Vagina (tissue), 2 donors: ENCODE measurements at places on chromosomes 2 and 18.
A peak's percentile ranks its signal among the peaks of the same experiment; 100 is the strongest.

DNA sequence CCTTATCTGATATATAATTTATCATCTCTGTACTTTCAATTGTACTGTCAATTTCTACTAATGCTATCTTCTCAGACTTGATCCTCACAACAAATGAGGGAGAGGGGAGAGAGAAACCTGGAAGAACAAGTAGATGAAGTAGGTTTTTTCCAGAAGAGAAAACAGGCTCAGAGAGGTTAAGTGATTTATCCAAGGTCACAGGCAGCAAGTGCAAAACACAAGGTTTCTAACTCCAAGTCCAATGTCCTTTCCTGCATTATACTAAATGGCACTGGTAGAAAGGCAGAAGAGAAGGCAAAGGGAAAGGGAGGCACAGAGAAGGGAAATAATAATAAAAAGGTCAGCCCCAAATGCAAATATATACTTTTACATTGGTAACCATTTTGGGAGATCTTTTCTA is 7.5 kb downstream of the MEX3C start:
- no peaks in the 10 kb centered on the region for H3K27me3 ChIP-seq
- no peak for DNase-seq
- peaks cover 74% of the 10 kb centered on the region for H3K4me1 ChIP-seq
- H3K36me3 ChIP-seq = no peaks in the 10 kb centered on the region
- no peak overlapping the region for H3K27ac ChIP-seq

DNA sequence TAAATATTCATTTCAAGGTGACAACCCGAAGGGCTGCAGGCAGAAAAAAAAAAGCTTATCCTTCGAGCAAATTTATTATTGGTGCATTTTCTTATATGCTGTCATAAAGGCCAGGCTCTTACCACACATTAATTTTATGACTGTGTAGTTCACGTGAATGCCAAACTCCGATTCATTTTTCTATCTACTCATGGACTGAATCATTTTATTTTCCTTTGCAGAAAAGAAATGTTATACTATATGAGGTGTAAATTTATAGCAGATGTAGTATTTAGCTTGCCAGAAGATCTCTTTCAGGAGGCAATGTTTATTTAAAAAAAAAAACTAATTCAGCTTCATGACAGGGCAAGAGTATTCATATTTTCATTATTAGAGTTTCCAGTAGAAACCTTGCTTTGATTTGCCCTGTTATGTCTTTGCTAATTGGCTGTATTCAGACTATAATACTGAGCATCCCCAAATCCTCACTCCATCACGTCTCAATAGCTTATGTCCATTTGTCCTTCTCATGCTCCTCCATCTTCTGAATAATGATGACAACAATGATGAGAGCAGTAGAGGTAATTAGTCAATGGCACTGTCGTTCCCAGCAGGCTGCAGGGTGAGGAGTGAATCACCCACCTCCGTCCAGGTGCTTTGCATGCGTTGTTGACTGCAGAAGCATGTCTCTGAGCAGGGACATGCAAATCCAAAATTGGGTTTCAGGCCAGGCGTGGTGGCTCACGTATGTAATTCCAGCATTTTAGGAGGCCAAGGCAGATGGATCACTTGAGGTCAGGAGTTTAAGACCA is 101.1 kb upstream of the RAB12 start:
- no peaks in the 10 kb centered on the region for H3K27me3 ChIP-seq
- no peaks in the 10 kb centered on the region for H3K4me1 ChIP-seq
- no peak overlapping the region for H3K27ac ChIP-seq
- H3K4me3 ChIP-seq = no peak overlapping the region
- no peaks in the 10 kb centered on the region for H3K36me3 ChIP-seq
- no peak for DNase-seq

DNA sequence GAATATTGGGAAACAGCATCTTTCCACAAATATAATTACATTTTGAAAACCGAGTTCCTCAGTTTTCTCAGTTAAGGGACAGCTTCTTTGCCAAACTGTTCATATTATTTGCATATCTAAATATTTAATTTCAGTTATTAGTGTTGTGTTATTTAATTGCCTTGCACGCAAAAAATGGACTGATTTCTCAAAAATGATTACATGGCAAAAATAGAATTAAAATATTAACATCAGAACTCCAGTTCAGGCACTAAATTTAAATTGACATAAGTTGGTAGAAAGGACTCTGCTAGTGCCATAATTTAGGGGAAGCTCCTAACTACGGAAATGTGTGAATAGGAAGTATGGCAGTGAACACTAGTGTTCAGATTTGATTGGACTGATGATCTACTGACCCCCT is 209.6 kb downstream of the PARD3B start:
- H3K4me3 ChIP-seq = no peak overlapping the region
- no peak overlapping the region for H3K27ac ChIP-seq
- no peaks in the 10 kb centered on the region for H3K4me1 ChIP-seq
- no peaks in the 10 kb centered on the region for H3K27me3 ChIP-seq

- H3K27ac ChIP-seq = peak overlapping the region; percentile 72
- no peaks in the 10 kb centered on the region for H3K27me3 ChIP-seq
- no peaks in the 10 kb centered on the region for H3K36me3 ChIP-seq
- H3K4me3 ChIP-seq = no peak overlapping the region
- DNase-seq = no peak
Observed at GRCh38 chr2:43313642-43314017, 87.2 kb upstream of the ZFP36L2 start.

GRCh38 chr2:36322108-36322507 is 33.5 kb upstream of the CRIM1 start:
- DNase-seq = no peak
- no peak overlapping the region for H3K27ac ChIP-seq
- no peak overlapping the region for H3K4me3 ChIP-seq
- H3K27me3 ChIP-seq = no peaks in the 10 kb centered on the region

DNA sequence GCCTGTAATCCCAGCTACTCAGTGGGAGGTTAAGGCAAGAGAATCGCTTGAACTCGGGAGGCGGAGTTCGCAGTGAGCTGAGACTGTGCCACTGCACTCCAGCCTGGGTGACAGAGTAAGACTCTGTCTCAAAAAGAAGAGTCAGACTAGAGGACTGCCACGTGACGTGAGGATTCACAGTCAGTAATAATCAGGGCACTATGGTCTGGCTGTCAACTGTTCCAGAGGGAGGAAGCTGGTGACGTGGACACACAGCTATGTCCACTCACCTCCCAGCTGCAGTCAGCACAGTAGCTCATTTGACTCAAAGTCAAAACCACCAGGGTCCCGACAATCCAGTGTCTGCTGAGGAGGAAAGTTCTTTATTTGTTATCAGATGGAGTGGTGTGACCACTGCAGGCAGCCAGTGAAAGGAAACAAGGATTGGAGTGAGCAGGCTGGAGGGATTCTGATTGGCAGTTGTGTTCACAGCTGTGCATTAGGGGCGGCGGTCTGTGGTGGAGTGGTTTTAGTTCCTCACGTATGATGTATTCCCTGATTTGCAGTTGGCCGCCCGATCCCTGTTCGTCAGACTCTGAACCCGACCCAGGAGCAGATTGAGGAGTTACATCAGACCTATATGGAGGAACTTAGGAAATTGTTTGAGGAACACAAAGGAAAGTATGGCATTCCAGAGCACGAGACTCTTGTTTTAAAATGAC is 37.9 kb downstream of the MOGAT1 start:
- H3K27me3 ChIP-seq = no peaks in the 10 kb centered on the region
- H3K36me3 ChIP-seq = no peaks in the 10 kb centered on the region
- no peak overlapping the region for H3K4me3 ChIP-seq
- no peak overlapping the region for H3K27ac ChIP-seq
- no peak for DNase-seq

GRCh38 chr2:106078096-106078495 is 116.0 kb downstream of the UXS1 start:
- no peaks in the 10 kb centered on the region for H3K36me3 ChIP-seq
- no peak overlapping the region for H3K27ac ChIP-seq
- no peaks in the 10 kb centered on the region for H3K27me3 ChIP-seq
- no peak for DNase-seq

- no peaks in the 10 kb centered on the region for H3K4me1 ChIP-seq
- H3K27me3 ChIP-seq = no peaks in the 10 kb centered on the region
- no peak overlapping the region for H3K27ac ChIP-seq
- H3K36me3 ChIP-seq = peaks cover 77% of the 10 kb centered on the region
Observed at GRCh38 chr2:208334230-208334629, 68.2 kb downstream of the PIKFYVE start.

DNA sequence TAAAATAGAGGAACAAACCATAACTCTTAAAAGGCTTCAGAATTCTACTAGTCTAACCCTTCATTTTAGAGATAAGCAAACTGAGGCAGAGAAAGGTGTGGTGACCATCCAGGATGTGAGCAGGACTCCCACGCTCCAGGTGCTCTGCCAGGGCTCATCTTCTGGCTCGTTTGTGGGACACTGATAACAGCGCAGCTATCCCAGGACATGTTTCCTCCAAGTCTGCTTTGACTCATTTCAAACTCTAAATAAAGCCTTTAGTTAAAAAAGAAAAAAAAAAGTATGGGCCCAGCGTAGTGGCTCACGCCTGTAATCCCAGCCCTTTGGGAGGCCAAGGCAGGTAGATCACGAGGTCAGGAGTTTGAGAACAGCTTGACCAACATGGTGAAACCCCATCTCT is 28.4 kb downstream of the CNRIP1 start:
- H3K27me3 ChIP-seq = no peaks in the 10 kb centered on the region
- H3K4me3 ChIP-seq = no peak overlapping the region
- no peak overlapping the region for H3K27ac ChIP-seq
- no peaks in the 10 kb centered on the region for H3K36me3 ChIP-seq
- H3K4me1 ChIP-seq = peaks cover 18% of the 10 kb centered on the region
- DNase-seq = no peak

GRCh38 chr18:38670486-38670885 is 1104.9 kb upstream of the CELF4 start:
- no peak overlapping the region for H3K27ac ChIP-seq
- H3K27me3 ChIP-seq = no peaks in the 10 kb centered on the region
- H3K4me3 ChIP-seq = no peak overlapping the region
- no peaks in the 10 kb centered on the region for H3K4me1 ChIP-seq
- H3K36me3 ChIP-seq = no peaks in the 10 kb centered on the region

GRCh38 chr2:70083344-70084156 is 3.7 kb upstream of the PCBP1 start:
- H3K27ac ChIP-seq = peak overlapping the region; percentile 100
- no peak for DNase-seq
- H3K27me3 ChIP-seq = no peaks in the 10 kb centered on the region
- H3K36me3 ChIP-seq = peaks cover 35% of the 10 kb centered on the region

- H3K36me3 ChIP-seq = no peaks in the 10 kb centered on the region
- no peak overlapping the region for H3K4me3 ChIP-seq
- peak overlapping the region; percentile 93 for H3K27ac ChIP-seq
- DNase-seq = no peak
Observed at GRCh38 chr2:85737481-85737880, 16.3 kb upstream of the ATOH8 start.

DNA sequence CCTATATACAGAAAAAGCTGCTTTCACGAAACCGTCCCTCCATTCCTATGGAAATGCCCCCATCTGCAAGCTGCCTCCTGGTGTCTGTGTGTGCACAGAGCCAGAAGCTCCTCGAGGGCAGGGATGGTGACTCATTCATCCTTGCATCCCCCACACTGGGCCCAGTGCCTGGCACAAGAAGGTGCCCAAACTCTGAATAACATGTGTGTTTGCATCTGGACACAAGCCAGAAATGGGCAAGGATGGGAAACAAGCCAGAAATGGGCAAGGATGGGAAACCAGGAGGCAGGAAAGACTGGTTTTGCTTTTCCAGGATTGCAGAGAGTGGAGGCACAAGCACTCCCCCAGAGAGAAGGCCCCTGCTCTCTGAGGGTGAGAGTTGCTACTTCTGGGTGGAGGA is 313.9 kb downstream of the CELF4 start:
- no peak for DNase-seq
- H3K27me3 ChIP-seq = no peaks in the 10 kb centered on the region
- H3K4me3 ChIP-seq = no peak overlapping the region
- H3K4me1 ChIP-seq = peaks cover 8% of the 10 kb centered on the region
- H3K27ac ChIP-seq = no peak overlapping the region

GRCh38 chr2:220224691-220225543 is 597.5 kb downstream of the SLC4A3 start:
- peaks cover 28% of the 10 kb centered on the region for H3K4me1 ChIP-seq
- no peak overlapping the region for H3K27ac ChIP-seq
- DNase-seq = no peak
- H3K27me3 ChIP-seq = no peaks in the 10 kb centered on the region
- H3K36me3 ChIP-seq = no peaks in the 10 kb centered on the region

DNA sequence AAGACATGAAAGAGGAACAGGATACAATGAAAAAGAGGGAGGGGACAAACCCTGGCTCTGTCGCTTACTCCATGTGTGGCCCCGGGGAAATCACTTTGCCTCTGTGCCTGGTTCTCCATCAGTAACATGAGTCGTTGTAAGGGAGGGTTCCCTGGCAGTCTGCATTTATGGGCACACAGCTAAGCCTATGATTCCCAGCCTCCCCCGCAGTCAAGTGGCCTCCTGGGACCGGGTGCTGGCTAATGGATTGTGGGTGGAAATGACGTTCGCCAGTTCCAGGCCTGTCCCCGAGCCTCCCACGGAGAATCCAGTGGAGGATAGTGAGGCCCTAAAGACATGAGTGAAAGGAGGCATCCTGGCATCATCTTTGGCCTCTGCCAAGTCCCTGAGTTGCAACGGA is 42.7 kb downstream of the SFXN5 start:
- DNase-seq = no peak
- no peak overlapping the region for H3K27ac ChIP-seq
- H3K4me3 ChIP-seq = no peak overlapping the region
- H3K4me1 ChIP-seq = no peaks in the 10 kb centered on the region
- H3K36me3 ChIP-seq = no peaks in the 10 kb centered on the region
- H3K27me3 ChIP-seq = no peaks in the 10 kb centered on the region

- DNase-seq = no peak
- no peaks in the 10 kb centered on the region for H3K27me3 ChIP-seq
- no peak overlapping the region for H3K27ac ChIP-seq
- no peak overlapping the region for H3K4me3 ChIP-seq
- H3K4me1 ChIP-seq = no peaks in the 10 kb centered on the region
Observed at GRCh38 chr2:26442707-26443106, 35.2 kb downstream of the OTOF start.

GRCh38 chr2:24055750-24056149 is 6.2 kb downstream of the FKBP1B start:
- H3K4me1 ChIP-seq = peaks cover under 1% of the 10 kb centered on the region
- no peaks in the 10 kb centered on the region for H3K36me3 ChIP-seq
- H3K4me3 ChIP-seq = no peak overlapping the region
- no peak for DNase-seq
- H3K27me3 ChIP-seq = no peaks in the 10 kb centered on the region

DNA sequence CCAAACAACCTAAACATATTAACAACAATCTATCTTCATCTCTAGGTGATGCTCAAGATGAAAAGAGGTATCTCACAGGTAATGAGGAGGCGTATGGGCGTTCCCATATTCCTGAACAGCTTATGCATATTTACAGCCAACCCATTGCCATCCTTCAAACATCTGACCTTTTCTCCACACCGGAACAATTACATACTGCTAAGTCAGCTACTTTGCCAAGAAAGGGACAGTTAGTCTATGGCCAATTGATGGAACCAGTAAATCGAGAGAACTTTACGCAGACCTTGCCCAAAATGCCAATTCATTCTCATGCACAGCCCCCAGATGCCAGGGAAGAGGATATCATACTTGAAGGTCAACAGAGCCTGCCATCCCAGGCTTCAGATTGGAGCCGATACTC is 68.0 kb downstream of the FAM171B start:
- DNase-seq = no peak
- no peak overlapping the region for H3K27ac ChIP-seq
- no peak overlapping the region for H3K4me3 ChIP-seq
- no peaks in the 10 kb centered on the region for H3K36me3 ChIP-seq
